ENCODE measurements at places on chromosomes 13 and 19.
A peak's percentile ranks its signal among the peaks of the same experiment; 100 is the strongest.

GRCh38 chr13:101919541-101920181 is 467.2 kb downstream of the ITGBL1 start:
- DNase-seq: no peak

GRCh38 chr13:44032802-44033201 is 153.1 kb downstream of the LACC1 start:
- no peak for DNase-seq

- no peak for DNase-seq
These were observed 92.8 kb upstream of the FARP1 start for GRCh38 chr13:98050041-98050466.

- DNase-seq: no peak
These were observed 574 bp downstream of the MKNK2 start for GRCh38 chr19:2050349-2050990.

- no peak for DNase-seq
These were observed 82.8 kb upstream of the KLHL1 start for GRCh38 chr13:70191034-70191433.

GRCh38 chr13:43343645-43344044 is 320.3 kb downstream of the DNAJC15 start:
- DNase-seq: no peak

- no peak for DNase-seq
These were observed 15.4 kb downstream of the RB1 start for GRCh38 chr13:48318821-48319511.

DNA sequence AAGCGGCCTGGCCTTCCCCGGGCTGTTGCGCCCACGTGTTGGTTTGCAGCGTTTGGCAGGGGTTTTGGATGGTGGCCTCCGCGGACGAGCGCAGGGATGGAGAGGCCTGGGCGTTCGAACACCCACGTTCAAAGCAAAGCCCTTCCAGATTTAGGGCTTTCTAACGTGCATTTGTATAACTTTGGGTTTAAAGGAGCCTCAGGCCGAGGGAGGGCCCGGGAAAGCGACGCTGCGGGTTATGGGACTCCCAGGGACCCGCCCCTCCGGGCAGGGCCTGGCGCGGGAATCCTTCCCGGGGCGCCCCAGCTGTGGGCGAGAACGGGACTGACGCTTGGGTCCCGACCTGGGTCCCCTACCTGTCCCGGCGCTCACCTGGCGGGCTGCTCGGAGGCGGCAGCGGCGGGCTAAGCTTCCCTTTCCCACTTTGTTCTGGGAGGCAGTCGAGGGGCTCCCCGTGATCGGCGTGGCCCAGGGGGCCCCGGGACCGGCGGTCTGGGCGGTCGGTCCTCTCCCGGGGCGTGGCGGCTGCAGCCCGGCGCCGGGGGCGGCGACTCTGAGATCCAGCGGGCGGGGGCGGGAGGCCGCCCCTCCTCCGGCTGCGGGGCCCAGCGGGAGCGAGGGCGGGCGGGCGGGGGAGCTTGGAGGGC is at the start of gene FBXO17:
FBXO17 (minus strand) TSS at position 529 of the 647 bp plus-strand sequence. CDS start 25,423 bp downstream, outside the sequence.
- peak; percentile 62 for DNase-seq

DNA sequence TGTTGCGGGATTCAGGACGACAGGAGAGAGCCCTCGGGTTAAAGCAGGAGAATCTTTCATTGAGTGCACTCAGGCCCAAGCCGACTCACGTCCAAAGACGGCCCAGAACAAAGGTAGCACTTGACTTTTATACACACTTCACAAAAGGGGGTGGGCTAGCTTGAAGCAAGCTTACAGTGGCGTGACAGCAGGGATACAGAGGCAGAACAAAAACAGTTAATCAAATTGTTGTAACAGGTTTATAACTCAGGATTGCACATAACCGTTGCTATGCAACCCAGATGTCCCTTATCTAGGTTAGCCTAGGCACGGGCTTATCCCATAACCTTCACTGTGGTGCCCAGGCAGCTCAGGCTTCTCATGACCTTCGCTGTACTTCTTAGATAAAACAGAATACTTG is 2.0 kb downstream of the MED25 start:
- DNase-seq: peak; percentile 79

- no peak for DNase-seq
These were observed 1315.4 kb downstream of the EFNB2 start for GRCh38 chr13:105220063-105220462.

DNA sequence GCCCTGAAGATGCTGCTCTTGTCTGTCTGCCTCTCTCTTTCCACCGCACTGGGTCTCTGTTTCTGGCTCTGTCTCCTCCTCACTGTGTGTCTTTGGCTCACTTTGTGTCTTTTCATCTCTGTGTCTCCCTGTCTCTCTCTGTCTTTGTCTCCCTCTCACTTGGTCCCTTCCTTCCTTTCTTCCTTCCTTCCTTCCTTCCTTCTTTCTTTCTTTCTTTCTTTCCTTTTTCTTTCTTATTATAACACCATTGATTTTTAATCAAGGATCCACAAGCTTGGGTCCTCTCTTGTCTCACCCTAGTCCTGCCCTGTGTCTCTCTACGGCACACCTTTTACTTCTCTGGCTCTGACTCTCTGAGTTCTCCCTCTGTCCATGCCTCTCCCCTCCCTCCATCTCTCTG is 14.3 kb downstream of the CD177 start:
- no peak for DNase-seq

GRCh38 chr19:34471906-34472700 is 9.5 kb upstream of the WTIP start:
- no peak for DNase-seq

- no peak for DNase-seq
These were observed 24.4 kb downstream of the LTBP4 start for GRCh38 chr19:40625406-40626120.

DNA sequence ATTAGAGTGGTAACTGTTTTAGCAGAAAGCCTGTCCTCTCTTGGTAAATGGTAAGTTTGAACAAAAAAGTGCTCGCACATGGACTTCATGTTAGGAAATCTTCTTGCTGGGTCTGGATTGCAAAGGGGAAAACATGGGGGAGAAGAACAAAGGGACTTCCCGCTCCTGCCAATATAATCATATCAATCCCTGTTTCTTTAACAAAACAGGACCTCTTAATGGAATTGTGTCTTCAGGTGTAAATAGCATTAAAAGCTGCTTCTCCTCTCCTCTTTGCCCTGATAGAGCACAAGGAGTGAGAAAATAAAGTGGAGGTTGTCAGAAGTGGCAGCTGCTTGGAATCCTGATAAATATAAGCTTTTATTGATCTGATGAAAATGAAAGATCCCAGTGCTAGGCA is 20.4 kb upstream of the ZNF536 start:
- no peak for DNase-seq

GRCh38 chr13:96967248-96967745 is 27.0 kb downstream of the OXGR1 start:
- peak; percentile 64 for DNase-seq

DNA sequence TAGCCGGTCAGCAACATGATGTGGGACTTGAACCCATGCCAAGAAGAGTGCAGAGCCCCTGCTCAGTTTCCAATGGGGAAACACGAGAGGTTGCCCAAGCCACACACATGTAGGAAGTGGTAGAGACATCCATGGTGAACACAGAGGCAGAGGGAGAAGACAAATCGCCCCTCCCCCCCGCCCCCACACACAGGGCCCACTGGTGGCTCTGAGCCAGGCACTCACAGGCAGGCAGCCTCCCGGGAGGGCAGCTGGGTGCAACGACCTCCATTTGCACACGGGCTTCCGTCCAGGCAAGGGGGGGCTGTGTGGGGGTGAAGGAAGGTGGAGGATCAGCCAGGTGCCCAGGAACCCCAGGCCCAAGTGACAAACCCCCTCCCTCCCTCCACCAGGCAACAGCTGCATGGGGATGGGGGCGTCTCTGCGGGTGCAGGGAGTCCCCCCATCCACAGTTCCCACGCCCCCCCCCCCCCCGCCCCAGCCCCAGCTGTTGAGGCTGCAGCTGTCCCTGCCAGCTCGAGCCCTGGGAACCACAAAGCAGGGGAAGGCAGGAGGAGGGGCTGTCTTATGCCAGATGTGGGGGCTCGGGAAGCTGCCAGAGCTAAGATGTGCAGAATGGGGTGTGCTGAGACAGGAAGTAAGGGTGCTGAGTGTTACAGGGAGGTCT is 3.4 kb downstream of the NOTCH3 start:
- no peak for DNase-seq

DNA sequence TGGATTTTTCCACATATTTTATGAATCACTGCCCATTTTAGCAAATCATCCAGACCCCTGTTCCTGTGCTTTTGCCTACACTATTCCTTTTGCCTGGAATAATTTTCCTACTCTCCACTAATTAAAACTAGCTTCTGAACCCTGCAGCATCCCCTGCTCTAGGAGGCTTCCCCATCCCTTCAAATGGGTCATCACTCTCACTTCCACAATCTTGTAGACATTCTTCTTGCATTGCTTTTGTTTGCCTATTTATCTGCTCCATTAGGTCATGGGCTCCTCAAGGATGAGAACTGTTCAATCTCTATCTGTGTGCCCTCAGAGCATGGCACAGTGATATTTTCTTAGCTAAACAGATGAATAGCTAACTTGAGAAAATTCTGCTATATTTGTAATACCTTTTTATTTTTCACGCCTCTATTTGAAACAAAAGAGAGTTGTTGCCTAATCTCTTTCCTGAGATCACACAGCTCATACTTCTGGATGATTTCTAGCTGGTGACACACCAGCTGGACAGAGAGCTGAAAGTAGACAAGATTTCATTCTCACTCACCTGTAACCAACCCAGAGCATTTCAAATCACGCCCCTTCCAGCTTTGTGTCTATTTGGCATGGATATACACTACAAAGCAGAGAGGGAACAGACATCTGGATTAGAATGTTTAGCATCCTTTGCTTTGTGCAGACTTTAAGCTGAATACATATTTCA is 466.0 kb downstream of the FOXO1 start:
- DNase-seq: no peak

GRCh38 chr13:75181906-75182305 is 300.1 kb downstream of the TBC1D4 start:
- no peak for DNase-seq

- DNase-seq: peak; percentile 63
These were observed 5.0 kb downstream of the MVB12A start for GRCh38 chr19:17424743-17425365.

GRCh38 chr13:109645831-109646230 is 140.6 kb downstream of the IRS2 start:
- DNase-seq: no peak

GRCh38 chr19:4988770-4989251 is 19.9 kb downstream of the KDM4B start:
- DNase-seq: no peak

DNA sequence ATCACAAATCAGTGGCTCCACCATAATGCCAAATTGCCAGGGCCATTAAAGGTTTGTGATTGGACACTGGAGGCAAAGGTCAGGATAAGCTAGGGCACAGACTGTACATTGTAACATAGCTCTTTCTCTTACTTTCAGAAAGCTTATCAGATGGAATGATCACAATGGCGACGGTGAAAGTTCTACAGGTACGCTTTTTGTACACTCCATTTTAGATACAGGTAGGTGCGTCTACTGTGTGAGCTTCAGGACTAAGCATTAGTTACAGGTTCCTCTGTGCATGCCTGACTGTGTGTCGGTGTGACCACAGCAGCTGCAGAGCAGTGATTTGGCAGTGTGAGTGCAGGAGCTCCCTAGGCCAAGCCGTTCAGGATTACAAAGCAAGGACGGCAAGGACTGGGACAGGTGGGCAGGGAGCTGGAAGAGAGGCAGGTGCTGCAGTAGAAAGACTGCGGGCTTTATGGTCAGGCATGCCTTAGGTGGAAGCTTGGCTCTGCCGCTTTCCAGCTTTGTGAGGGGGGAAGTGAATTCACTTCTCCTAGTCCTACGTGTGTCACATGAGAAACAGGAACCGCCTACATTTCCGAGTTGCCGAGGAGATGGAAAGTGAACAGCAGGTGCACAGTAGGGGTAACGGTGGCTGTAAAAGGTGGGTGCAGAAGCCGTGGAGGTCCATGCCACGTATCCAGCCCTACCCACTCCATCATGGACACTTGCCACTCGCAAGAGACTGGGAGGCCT is 49.6 kb downstream of the MRPL57 start:
- no peak for DNase-seq

DNA sequence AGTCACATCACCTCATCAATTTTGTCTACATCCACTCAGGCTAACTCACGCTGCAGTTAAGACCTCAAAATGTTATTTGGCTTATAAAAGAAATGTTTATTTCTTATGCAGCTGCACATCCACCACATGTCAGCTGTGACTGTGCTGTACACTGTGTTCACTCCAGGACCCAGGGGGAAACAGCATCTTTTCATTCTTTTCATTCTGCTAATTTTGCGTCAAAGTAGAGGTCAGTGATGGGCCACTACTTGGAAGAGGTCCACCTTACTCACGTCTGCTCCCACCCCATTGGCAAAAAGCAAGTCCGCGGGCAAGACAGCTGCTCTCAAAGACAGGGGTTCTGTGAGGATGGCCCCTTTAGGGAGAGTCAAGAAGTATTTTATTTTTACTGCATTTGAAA is 4.5 kb upstream of the DCT start:
- DNase-seq: no peak

DNA sequence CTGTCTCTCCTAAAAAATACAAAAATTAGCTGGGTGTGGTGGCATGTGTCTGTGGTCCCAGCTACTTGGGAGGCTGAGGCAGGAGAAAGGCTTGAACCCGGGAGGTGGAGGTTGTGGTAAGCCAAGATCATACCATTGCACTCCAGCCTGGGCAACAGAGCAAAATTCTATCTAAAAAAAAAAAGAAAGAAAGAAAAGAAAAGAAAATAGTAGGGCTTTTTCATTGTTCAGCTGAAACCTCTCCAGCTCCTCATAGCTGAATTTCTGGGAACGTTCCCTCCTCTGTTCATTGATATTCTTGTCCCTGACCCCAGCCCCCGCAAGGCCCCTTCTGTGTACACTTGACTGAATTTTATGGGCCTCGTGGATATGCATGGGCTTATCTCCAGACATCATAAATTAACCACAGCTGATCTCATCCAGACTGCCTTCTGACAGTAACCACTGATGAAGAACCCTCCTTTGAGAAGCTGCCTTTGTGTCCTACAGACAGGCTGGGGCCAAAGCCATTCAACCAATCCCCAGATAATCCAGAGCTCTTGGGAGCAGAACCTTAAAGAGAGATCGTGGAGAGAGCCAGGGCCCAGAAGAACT is at the start of gene ELSPBP1:
ELSPBP1 (plus strand) TSS at position 424 of the 594 bp plus-strand sequence. CDS start 14,036 bp downstream, outside the sequence.
- DNase-seq: no peak

- no peak for DNase-seq
These were observed 609.8 kb downstream of the LMO7 start for GRCh38 chr13:76245920-76246319.

- no peak for DNase-seq
These were observed 32.3 kb upstream of the NDUFS7 start for GRCh38 chr19:1351381-1351851.

DNA sequence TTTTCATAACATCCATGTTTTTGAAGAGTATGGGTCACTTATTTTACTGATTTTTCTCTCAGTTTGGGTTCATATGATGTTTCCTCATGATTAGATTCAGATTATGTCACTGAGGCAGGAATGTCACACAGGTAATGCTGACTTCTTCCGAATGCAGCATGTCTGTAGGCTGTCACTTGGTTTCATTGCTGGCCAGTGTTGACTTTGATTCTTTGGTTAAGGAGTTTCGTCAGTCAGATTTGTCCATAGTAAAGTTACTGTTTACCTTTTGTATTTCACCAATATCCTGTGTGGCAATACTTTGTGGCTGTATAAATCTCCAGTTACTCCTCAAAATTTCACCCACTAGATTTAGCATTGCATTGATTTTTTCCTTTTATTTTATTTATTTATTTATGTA is 105.6 kb downstream of the MRPL57 start:
- DNase-seq: no peak

GRCh38 chr19:54560881-54561385 is 12.7 kb upstream of the LILRA2 start:
- no peak for DNase-seq

- no peak for DNase-seq
These were observed 108.5 kb downstream of the STK24 start for GRCh38 chr13:98468361-98468760.

GRCh38 chr19:6417713-6418561 is 6.7 kb downstream of the KHSRP start:
- no peak for DNase-seq

- DNase-seq: no peak
These were observed 42.5 kb downstream of the NFIX start for GRCh38 chr19:13037731-13038130.

All from HAP-1 (cell line).